RPMI7951 (cell line): ENCODE measurements at places on chromosomes 1 and 21. TPM values are rescaled to one million over a fixed set of nuclear protein-coding genes. Genes with fewer than 3 reads are reported as not detected.

GRCh38 chr1:10815858-10816195 lies 19.4 kb upstream of the CASZ1 start:
- DNase-seq: no peak

Gene GCSAML
- 0.12 TPM in 1 of 2 replicates, not detected in the other for total RNA-seq

- no peak for DNase-seq
Observed at GRCh38 chr1:173917635-173918493, 737 bp upstream of the SERPINC1 start.

DNA sequence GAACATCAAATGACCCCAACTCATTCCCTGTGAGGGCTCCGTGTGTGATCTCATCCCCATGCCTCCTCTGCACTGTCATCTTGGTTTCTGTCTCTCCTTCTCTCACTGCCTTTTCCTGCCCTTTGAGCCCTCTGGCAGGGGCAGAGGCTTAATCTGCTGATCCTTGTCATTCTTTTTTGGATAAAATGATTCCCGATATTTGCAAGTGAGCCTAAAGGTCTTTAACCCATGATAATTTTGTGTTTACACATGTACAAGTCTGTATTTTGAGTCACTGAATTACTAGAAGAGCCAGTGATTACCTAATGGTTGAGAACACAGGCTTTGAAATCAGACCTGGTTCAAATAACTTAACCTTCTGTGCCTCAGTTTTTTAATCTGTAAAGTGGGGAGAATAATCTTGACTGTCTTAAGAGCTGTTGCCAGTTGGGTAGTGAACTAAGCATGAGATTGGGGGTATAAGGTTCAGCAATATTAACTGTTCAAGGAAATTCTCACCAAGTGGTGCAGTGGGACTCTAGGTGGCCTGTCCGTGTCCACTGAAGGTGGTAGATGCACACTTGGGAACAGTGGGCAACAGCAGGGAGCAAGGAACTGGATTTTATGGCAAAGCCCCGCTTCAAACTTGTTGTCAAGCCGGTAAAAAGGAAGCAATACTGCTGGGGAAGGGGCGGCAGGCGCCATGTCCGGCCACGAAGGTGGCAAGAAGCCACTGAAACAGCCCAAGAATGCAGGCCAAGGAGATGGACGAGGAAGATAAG lies 1.6 kb downstream of the ECHDC2 start:
- DNase-seq: no peak

Gene NBPF4
- 0.60 and 0.88 TPM in 2 replicates for total RNA-seq

DNA sequence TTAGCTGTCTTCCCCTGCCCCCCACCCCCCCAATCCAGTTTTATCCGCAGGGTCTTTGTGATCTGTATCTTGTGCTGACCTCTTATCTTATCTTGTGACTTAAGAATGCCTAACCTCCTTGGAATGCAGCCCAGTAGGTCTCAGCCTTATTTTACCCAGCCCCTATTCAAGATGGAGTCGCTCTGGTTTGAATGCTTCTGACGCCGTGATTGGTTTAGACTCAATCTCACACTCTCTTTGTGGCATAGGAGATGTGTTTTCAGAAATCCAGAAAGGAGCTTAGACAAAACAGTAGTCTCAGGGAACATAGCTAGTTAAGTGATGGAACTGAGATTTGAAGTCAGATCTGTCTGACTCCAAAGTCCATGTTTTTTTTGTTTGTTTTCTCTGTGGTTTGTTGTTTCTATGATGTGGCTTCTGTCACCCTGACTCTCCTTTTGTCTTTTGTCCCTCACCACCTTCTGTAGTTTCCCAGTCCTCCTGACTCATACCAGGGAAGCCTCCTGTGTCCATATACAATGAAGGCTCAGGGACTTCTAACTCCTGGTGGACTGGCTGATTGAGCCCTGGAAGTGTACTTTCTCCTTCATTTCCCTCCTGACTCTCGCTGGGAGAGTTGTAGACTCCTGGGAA lies 18.1 kb upstream of the USP24 start:
- peak; percentile 49 for DNase-seq

DNA sequence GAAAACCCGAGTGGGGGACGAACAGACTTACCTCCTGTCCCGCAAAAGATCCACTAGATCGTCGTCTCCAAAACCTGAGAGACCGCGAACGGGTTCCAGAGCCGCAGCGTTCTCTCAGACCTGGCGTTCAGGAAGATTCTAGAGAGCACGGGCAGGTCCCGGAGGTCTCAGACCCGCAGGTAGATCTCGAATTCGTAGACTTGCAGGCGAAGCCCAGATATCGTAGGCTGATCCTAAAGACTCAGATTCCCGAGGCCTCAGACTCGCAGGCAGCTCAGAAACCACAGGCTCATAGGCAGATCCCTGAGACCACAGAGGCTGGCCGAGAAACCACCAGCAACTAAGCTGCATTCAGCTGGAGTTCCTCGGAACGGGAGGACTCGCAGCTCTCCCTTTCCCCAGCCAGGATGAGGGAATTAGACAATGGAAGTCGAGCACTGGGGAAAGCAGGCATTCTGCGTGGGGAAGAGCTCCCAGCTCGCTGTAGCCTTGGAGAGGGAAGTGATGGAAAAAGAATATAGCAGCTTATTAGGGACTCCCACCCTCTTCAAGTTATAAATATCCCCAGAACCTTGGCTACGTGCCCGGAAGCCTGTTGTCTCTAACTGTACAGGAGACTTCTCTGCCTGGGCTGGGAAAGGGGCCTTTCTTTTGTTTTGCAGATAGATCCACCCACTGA lies at the start of gene ZNF436:
Gene ZNF436 (minus strand): TSS at position 502 of the 679 bp plus-strand sequence. CDS start 1,831 bp downstream, outside the sequence.
- DNase-seq: peak; percentile 89

Gene INTS3
- total RNA-seq: 18.4 and 20.4 TPM in 2 replicates

Gene UROD
- total RNA-seq: 103 and 119 TPM in 2 replicates
